ENCODE measurements at places on chromosomes 2 and 18.
A peak's percentile ranks its signal among the peaks of the same experiment; 100 is the strongest.

DNA sequence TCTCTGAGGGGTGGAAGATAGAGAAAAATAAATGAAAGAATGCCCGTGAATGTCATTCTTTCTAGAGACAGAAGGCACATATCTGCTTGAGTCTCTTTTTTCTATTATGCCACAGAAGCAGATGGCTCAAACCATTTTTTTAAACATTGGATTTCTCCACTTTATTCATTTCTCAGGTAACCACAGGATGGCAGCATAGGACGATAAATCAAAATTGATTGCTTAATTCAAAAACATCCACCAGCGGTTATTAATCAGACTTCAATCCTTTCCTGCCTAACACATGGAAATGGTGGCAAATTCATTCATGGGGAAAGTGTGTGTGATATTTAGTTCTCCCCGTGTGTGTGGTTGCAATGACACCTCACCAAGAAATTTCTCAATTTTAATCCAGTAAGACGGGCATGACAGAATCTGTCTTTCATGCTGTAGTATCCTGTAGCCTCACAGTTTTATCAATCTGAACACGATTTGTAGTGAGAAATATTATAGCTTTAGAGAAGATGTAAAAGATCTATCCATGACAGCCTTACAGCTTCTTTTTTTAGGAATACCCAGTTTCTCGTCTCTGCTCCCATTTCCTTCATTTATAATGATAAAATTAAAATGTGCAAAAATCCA lies 72.2 kb downstream of the DSC3 start:
- DNase-seq: peak; percentile 76

DNA sequence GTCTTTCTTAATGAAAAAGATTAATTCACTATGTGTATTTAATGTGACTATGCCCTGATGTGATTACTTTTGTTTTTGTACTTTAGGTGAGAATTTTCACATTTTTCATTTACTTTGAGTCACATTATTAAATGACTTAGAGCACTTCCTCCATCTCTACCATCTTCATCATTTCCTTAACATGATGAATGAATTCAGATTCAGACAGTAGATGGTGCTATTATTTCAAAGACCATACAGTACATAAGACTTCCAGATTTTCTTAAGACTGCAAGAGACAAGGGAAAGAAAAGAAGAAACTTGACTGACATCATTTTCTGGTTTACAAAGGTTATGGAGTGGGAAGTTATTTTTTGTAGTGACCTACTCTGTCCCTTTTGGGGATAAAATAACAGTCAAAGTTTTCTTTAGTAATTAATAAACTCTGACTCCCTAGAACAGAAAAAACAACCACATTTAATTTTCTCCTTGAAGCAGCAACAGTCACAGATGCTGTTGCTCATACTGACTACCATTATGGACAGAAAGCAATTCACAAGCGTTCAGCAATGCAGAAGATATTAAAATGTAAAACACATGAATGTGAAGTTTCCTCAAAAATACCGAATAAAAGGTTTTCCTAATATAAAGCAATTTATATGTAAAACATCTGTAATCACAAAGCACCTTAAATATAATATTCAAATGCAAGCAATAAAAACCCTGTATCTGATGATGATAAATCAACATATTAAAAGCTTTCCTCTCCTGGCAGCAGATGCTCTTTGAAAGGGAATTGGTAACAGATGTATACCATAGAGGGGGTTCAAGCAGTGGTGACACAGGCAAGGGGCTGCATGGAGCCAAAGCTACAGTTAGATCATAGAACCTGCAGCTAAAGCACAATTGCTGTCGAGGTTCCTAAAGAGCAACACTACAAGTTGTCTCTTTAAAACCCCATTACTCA lies 1010.9 kb upstream of the NXPH2 start:
- peak; percentile 73 for DNase-seq

GRCh38 chr2:229869226-229869625 lies 52.6 kb downstream of the TRIP12 start:
- DNase-seq: no peak

DNA sequence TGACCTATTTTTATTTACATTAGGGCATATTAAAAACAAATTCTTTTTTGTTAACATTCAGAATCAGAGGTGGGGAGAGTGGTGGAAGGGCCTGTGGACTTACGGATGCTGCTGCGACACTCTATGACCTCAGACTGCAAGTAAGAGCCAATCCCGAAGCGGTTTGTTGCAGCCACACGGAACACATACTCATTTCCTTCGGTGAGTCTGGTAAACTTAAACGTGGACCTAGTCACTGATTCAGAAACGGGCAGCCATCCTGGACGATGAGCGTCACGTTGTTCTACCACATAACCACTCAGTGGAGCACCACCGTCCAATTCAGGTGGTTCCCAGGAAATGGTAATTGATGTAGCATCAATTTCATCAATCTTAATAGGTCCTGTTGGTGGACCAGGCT lies 61.9 kb downstream of the PLEKHA3 start:
- no peak for DNase-seq

DNA sequence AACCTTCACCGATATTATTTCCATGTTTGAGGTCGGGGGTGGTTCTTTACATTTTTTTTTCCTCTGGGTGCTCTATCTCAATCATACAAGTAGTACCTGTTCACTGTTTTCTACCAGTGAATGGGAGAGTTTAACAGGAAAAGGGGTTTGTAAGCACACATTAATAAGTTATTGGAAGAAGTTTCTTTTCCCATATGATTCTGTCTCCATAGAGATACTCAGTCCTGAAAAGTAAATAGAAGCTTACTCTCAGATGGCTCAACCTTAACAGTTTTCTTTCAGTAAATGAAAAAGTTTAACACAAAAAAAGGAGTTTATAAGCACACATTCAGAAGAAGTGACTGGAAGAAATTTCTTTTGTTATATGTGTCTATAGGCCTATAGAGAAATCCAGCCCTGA lies 995.6 kb upstream of the SLC39A10 start:
- no peak for DNase-seq

GRCh38 chr2:9993488-9994165 lies 42.1 kb downstream of the GRHL1 start:
- no peak for DNase-seq

GRCh38 chr2:184113696-184114403 lies 484.5 kb upstream of the ZNF804A start:
- DNase-seq: no peak

DNA sequence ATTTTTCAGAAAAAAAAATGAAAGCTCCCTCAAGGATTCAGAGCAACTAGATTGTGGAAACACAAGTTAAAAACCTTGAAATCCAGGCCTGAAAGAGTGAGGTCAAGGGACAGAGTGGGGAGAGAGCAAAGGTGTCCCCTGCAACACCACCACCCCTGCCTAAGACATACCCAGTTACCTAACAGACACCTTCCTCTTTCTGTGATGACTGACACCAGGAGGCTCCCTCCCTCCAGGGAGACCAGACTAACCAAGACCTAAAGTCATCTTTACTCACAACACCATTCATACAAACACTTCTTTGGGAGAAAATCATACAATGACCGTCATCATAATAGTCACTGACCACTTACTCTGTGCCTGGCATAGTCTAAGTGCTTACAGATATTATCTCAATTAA lies 151.8 kb upstream of the NABP1 start:
- no peak for DNase-seq

DNA sequence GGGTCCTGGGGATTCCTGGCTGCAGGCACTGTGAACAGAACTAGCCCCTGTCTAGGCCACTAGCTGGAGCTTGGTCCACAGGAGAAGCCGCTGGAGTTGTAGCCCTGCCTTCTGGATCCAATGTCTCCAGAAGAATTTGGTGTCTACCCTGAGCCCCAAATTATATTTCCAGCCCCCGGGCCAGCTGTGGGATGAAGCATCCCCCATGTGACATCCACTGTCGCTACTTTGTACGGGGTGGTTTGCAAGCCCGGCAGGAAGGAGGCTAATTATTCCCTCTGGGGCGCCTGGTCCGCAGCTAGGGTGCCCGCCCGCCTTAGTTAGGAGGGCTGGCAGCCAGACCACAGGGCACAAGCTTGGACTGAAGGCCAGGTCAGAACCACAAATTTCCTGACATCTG lies 106.5 kb downstream of the SMAD7 start:
- DNase-seq: no peak

DNA sequence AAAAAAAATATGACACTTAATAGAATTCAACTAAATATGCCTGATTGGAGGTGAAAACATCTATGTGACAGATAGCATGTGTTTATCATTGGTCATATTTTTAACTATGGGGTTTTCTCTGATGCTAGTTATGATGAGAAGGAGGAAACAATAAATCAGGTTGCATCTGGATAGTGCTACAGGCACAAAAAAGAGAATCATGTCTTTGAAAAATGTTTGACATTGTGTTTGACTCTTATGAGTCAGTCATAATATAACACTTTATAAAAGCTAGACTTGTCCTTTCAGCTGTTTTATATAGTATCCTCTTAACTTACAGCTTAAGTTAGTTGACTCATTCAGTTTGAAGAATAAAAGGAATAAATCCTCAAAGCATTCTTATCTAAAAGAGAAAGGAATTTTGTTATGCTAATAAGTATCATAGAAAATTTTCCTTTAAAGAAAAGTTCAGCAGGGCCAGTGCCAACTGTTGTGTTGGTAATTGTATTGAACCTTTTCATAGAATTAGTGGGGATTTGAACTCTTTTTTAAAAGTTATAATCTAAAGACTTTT lies 78.4 kb upstream of the UBXN4 start:
- DNase-seq: no peak

DNA sequence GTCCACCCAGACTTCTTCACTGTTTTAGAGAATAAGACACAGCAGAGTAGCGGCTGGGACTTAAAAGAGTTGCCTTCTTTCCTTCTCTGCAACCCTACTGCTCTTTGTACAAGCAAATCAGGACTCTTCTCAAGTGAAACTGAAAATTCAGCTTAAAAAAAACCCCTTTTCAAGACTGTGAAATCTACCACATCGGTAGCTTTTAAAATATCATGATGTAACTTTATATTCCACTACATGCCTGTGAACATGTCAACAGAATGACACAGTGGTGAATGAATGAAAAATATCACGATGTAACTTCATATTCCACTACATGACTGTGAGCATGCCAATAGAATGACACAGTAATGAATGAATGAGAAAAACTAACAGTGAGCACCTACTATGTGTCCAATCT lies 53.4 kb downstream of the TCF4 start:
- DNase-seq: no peak

- no peak for DNase-seq
Observed at GRCh38 chr2:152603166-152603565, 114.1 kb downstream of the PRPF40A start.

GRCh38 chr2:216431531-216431856 lies 19.2 kb downstream of the SMARCAL1 start:
- DNase-seq: no peak

- DNase-seq: no peak
Observed at GRCh38 chr2:168794968-168795367, 7.5 kb upstream of the NOSTRIN start.

GRCh38 chr2:148619560-148620195 lies 24.9 kb upstream of the EPC2 start:
- DNase-seq: no peak

DNA sequence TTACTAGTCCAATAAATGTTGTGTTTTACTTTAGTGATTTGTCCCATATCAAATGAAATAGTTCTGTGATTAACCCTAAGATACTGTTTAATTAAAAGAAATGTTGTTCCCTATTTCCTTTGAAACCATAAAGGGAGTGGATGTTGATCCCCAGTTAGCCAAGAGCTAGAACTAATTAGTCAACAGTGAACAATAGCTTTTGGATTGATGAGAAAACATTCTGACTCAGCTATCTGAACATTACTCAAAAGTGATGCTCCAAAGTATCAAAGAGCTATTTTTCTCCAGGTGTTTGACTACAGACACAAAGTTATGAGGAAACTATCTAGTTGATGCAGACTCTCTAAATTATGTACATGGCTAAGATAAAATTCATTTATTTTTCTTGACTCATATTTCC lies 7.3 kb upstream of the FEZ2 start:
- no peak for DNase-seq

DNA sequence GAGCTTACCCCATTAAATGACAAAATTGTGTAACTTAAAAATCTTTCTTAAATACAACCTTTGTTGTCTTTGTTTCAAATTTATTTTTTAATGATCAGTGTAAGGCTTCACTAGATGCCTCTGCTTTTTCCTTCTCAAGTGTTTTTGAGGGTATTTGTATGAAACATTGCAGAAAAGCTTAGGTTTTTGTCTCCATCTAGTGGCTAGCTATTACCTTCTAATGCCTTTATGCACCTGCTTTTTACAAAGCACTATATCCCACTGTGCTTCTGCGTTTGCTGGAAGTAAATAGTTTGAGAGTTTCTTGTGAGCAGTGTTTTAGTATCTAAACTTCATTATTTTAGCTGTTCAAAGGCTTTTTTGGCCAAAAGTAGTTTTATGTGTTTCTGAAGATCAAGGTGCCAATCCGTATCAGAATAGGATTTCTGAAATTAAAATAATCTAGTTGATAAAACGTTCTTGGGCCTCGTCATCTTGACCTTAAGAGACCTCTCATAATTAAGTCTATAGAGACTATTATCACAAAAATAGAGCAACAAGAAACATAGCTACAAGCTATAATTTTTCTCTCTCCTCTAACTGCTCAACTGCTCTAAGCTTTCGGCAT lies 47.0 kb downstream of the IWS1 start:
- DNase-seq: peak; percentile 74

DNA sequence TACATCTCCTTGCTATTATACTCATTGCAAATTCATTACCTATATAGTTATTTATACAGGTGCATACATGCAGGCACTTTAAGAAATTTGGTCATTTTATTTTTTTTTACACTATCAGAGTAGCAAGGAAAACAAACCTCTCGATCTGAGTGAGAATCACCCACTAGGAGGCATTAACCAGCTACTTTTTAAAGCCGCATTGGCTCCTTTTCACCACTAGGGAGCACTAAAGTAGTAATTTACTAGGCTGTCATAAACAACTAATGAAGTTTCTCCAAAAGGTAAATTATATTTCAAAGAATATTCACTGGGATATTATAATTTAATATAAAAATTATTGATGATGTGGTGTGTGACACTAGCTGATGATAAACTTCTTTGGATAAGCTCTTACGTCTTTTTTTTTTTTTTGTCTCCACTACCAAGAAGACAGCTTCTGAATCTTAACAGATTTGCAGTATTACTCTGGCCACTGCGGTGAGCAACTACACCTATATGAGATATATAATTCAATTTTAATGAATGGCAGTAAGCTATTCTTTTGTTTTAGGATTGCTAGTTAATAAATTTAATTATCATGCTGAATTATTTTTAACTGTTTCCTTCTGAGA lies 101.9 kb downstream of the NOL4 start:
- peak; percentile 82 for DNase-seq

- DNase-seq: no peak
Observed at GRCh38 chr2:11058129-11058528, 97.1 kb upstream of the SLC66A3 start.

- DNase-seq: peak; percentile 53
Observed at GRCh38 chr2:96325041-96325883, at the start of gene ITPRIPL1. TSS of gene ITPRIPL1 (plus strand) at chr2:96325317. CDS start at chr2:96325840, 523 bp downstream.

- DNase-seq: peak; percentile 28
Observed at GRCh38 chr2:102735416-102736109, 26.3 kb upstream of the TMEM182 start.
